ENCODE measurements at places on chromosomes 3 and 15. TPM values are rescaled to one million over a fixed set of nuclear protein-coding genes. Genes with fewer than 3 reads are reported as not detected.

DNA sequence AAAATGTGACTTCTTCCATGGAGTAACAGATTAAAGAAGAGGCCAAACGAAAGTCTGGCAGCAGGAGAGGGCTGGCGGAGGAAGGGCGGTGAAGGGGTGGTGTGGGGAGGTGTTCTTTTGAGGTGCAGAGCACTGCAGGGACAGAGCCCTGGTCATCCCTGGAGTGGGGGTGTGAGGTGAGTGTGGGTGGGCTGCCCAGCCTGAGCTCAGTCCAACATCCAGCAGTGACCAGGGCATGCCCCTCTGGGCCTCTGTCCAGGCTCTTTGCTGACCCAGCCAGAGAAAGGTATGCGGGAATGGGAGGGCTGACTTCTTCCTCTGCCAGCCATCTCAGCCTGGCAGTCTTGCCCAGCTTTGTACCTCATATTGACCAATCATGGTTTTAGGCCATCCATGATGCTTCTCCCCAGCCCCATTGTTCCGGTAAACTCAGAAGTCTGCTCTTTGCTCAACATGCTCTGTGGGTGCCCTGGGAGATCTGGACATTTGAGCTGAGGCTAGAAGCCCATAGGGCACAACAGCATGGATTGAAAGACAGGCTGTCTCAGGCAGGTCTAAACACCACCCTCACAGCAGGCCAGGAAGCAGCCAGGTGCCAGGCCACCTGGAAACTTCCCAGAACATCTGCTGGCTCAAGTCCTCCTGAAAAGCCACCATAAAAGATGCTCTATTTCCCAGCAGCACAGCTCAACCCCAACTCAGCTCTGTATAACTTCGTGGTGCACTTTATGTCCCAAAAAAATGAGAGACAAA, 25.9 kb upstream of the CXCR6 start:
- no peak for DNase-seq
- H3K4me1 ChIP-seq: no peaks in the 10 kb centered on the region
- no peak overlapping the region for H3K27ac ChIP-seq
- H3K4me3 ChIP-seq: no peak overlapping the region
- no peaks in the 10 kb centered on the region for H3K36me3 ChIP-seq
- no peaks in the 10 kb centered on the region for H3K27me3 ChIP-seq

SCAANT1 gene
- total RNA-seq: not detected

- no peak overlapping the region for H3K27ac ChIP-seq
- no peak overlapping the region for H3K4me3 ChIP-seq
- no peak for DNase-seq
- no peaks in the 10 kb centered on the region for H3K36me3 ChIP-seq
These were observed 371.7 kb upstream of the RGMA start for GRCh38 chr15:93460717-93461116.

- H3K27me3 ChIP-seq: no peaks in the 10 kb centered on the region
- H3K36me3 ChIP-seq: no peaks in the 10 kb centered on the region
- H3K27ac ChIP-seq: no peak overlapping the region
- no peak overlapping the region for H3K4me3 ChIP-seq
These were observed 6.2 kb downstream of the CORO2B start for GRCh38 chr15:68584756-68585573.

- H3K27ac ChIP-seq: no peak overlapping the region
- no peak overlapping the region for H3K4me3 ChIP-seq
- no peak for DNase-seq
- H3K27me3 ChIP-seq: no peaks in the 10 kb centered on the region
- H3K4me1 ChIP-seq: no peaks in the 10 kb centered on the region
These were observed 208.0 kb downstream of the XXYLT1 start for GRCh38 chr3:195062866-195063540.

GRCh38 chr3:136835089-136835812, 16.3 kb downstream of the SLC35G2 start:
- no peaks in the 10 kb centered on the region for H3K27me3 ChIP-seq
- no peaks in the 10 kb centered on the region for H3K4me1 ChIP-seq
- no peak for DNase-seq
- no peaks in the 10 kb centered on the region for H3K36me3 ChIP-seq
- no peak overlapping the region for H3K4me3 ChIP-seq
- no peak overlapping the region for H3K27ac ChIP-seq

GOLGA8G gene
- not detected for total RNA-seq

DNA sequence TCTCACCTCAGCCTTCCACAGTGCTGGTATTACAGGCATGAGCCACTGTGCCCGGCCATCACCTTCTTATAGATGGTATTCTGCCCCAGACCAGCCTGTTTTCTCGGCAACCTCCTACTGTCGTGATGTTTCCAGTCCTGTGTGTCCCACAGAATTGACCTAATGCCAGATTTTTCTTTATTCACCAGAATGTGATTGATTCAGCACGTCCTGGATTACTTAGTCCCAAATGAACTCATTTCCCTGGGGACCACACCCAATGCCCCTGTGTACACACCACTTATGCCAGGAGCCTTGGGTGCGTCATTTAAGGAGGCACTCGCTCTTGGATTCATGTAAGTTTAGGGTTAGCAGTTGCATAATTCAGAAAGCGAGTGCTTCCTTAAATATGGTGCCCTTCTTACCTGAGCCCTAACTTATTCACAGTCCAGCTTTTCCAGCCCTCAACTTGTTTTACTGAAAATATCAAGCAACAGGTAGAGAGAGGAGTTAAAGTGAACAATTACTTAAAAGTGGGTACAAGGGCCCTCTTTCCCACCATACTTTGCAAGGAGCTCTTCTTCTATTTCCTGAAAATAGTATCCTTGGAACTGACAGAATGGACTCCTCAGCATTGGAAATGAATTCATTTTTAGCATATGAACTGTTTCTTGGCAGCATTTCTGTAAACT, 64.6 kb upstream of the UBE2E1 start:
- H3K27me3 ChIP-seq: no peaks in the 10 kb centered on the region
- H3K27ac ChIP-seq: no peak overlapping the region
- H3K4me1 ChIP-seq: no peaks in the 10 kb centered on the region
- peak; percentile 76 for DNase-seq

NRROS gene
- 2.2 TPM for total RNA-seq

DNA sequence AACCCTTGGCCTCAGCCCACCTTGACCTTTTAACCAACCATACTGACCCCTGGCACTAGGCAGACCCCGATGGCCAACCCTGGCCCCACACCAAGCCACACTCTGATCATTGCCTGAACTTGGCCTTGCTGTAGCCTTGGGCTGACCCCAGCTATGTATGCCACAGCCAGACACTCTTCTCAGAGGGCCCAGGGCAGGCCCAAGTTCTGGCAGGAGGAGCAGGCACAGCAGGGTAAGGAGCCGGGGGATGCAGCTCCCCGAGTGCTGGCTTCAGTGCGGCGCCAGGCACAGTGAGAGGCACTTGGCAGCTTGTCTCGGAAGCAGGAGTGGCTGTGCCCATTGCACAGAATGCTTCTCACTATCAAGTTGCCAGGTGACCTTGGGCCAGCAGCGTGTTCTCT, 22.3 kb downstream of the PRR20G start:
- no peaks in the 10 kb centered on the region for H3K36me3 ChIP-seq
- no peak overlapping the region for H3K27ac ChIP-seq

DNA sequence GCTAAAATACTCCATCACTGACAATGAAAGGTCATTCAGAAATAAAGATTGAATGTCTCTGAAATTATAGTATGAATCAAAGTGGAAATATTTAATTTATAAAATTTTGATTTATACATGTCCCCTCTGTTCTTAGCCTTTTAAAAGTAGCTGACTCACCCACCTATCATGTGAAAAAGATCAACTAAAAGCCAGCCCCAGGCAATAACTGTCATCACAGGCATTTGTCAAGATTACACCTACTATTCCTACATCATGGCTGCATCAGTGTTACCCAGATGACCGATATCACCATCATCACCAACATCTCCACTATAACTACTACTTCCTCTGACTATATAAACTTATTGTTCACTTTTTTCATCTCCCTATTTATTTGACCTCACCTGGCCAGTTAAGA, 14.3 kb upstream of the PIK3R4 start:
- no peak overlapping the region for H3K4me3 ChIP-seq
- no peaks in the 10 kb centered on the region for H3K36me3 ChIP-seq
- DNase-seq: no peak

DNA sequence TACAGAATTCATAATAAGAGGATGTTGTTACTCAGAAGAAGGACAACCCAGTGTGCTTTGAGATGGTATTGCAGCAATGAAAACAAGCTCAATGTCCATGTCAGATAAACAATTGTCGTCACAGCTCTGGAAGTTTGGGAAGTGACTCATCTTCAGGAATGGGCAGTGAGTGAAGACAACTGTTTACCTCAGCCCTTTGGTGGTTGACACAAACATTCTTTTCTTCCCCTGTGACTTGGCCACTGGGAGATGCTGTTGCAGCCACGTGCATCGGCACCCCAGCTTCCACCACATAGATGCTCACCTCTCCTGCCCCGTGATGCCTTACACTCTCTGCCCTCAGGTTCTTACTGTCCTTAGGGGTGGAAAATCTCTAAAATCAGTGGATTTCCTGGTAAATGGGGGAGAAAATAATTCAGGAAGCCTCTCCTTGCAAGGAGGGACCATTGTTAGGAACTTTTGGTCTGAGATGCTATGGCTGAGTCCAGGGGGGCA, 114.1 kb upstream of the GALNT15 start:
- H3K4me3 ChIP-seq: no peak overlapping the region
- peak overlapping the region; percentile 48 for H3K27ac ChIP-seq
- no peaks in the 10 kb centered on the region for H3K4me1 ChIP-seq
- no peak for DNase-seq

GRCh38 chr15:60580650-60581376, 101.9 kb upstream of the ICE2 start:
- H3K36me3 ChIP-seq: no peaks in the 10 kb centered on the region
- H3K27ac ChIP-seq: no peak overlapping the region
- no peaks in the 10 kb centered on the region for H3K4me1 ChIP-seq

- DNase-seq: no peak
- H3K4me3 ChIP-seq: no peak overlapping the region
- H3K27me3 ChIP-seq: no peaks in the 10 kb centered on the region
- H3K36me3 ChIP-seq: no peaks in the 10 kb centered on the region
- no peaks in the 10 kb centered on the region for H3K4me1 ChIP-seq
These were observed 59.0 kb downstream of the MAGI1 start for GRCh38 chr3:65979731-65980130.
